Activated CD4-positive, alpha-beta T cell treated with anti-CD3 and anti-CD28 coated beads, Interleukin-2, Interleukin-4, amounts not matched to agents 100 ng/mL and 50 ng/mL, durations not matched to agents 16 hours and 8 hours (primary cell): ENCODE measurements at places on chromosomes 3 and 15.

GRCh38 chr15:98964466-98965133 lies 43.0 kb downstream of the PGPEP1L start:
- no peak for DNase-seq

GRCh38 chr3:178794711-178795110 lies 258.5 kb downstream of the KCNMB2 start:
- DNase-seq: no peak

GRCh38 chr15:79433276-79433990 lies 1.3 kb downstream of the MINAR1 start:
- no peak for DNase-seq

- no peak for DNase-seq
Measured at GRCh38 chr15:58074452-58074851, 8.9 kb upstream of the ALDH1A2 start.
